Anterior cingulate cortex (tissue), 58 donors: ENCODE measurements at places on chromosomes 12 and 14.

DNA sequence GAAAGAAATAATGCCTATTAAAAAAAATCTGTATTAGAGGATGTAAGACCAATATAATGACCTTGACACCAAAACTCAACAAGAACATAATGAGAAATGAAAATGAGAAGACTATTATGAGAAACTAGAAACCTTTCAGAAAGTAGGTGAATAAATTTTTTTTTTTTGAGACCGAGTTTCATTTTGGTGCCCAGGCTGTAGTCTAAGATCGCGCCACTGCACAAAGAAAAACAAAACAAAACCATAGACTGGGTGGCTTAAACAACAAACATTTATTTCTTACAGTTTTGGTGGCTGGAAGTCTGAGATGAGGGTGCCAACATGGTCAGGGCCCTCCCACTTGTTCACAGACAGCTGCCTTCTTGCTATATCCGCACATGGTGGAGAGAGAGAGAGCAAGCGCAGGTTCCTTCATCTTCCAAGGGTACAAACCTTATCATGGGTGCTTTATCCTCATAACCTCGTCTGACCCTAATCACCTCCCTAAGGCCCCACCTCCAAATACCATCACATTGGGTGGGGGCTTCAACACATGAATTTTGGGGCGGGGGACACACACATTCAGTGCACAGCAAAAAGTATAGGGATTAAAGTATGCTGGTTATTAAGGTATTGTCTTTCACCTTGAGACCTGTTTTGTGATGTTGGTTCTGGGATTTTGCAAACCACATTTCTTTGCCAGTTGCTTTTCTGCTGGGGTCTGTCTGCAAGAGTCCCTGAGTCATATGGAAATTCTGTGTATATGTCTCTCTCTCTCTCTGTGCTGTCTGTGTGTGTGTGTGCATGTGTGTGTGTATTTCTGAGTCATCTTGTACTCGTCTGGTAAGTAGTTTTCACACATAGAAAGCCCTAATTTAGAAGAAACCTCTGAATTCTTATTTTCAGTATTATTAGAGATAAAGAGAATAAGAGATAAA, 26.2 kb downstream of the ZCRB1 start:
- DNase-seq: no peak

GRCh38 chr14:104223101-104224041, 85.0 kb downstream of the KIF26A start:
- DNase-seq: no peak

DNA sequence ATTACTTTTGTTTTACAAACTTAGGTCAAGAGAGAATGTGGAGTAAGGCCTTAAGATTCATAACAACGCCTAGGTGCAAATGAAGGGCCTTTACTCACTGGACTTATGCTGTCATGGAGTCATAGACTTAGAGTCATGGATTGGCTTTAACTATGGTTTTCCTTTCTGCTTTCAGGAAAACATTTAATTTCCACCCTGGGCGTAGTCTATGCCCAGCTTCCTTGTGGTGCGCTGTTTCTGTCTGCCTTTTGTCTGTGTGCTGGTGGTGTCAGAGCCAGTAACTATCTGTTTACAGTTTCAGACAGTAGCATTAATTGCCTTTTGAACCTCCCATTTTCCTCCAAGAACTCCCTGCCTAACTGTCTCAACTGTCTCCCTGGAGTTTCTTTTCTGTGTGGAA, 31.8 kb upstream of the COX6A1 start:
- DNase-seq: no peak

GRCh38 chr14:78968265-78968664, 798.1 kb downstream of the NRXN3 start:
- DNase-seq: no peak

DNA sequence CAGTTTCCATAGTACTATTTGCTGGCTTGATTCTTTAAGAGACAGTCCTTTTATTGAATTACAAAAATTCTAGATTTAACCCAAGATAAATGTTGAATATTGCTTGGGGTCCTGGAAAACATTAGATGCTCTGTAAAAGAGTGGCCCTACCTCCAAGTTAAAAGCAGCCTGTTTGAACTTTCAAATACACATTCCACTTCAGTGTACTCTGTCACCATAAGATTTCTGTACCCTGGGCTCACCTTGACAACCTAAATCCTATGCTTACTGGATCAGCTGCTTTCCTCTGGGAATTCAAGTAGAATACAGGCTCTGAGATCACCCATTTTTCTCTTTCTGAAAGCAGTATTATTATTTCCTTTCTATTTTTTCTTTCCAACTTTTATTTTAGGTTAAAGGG, 107.7 kb upstream of the DCN start:
- DNase-seq: no peak

GRCh38 chr14:64715628-64716412, 11.6 kb downstream of the PLEKHG3 start:
- DNase-seq: no peak

DNA sequence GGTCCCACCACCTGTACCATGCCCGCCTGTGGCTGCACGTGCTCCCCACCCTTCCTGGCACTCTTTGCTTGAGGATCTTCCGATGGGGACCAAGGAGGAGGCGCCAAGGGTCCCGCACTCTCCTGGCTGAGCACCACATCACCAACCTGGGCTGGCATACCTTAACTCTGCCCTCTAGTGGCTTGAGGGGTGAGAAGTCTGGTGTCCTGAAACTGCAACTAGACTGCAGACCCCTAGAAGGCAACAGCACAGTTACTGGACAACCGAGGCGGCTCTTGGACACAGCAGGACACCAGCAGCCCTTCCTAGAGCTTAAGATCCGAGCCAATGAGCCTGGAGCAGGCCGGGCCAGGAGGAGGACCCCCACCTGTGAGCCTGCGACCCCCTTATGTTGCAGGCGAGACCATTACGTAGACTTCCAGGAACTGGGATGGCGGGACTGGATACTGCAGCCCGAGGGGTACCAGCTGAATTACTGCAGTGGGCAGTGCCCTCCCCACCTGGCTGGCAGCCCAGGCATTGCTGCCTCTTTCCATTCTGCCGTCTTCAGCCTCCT, 1.1 kb downstream of the INHBE start:
- DNase-seq: no peak

DNA sequence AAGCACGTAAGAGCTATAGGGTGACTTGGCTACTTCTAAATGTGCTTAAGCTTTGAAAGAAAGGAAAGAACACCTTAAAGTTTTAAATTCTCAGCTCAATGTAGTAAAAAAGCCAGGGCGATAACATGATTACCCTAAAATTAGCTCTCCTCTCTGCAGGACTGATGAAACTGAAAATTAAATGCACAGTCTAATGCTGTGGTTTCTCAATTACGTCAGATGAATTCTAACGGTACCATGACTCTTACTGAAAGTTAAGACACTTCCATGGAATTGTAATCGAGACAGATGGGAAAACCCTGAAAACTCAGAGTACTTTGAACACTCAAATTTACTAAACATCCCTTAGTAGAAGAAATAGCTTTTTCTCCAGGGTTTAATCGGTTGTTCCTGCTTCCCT, 25.9 kb upstream of the PRKD1 start:
- DNase-seq: no peak

DNA sequence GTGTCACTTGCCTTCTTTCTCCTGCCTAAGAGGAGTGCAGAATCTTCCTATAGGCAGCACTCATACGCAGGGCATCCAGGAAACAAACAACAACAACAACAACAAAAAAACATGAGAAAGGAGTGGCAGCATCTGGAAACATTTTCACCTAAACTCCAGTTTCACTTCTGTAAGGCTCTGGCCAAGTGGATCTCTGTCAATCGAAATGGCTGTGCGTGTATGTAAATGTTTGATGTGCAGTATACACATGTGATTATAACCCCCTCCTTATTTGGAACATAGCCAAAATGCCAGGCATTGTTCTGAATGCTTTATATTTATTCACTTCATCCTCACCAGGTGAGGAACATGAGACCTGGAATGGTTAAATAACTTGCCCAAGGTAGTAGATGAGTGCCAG, 76.8 kb downstream of the COX16 start:
- no peak for DNase-seq

GRCh38 chr12:120584343-120585149, 3.3 kb upstream of the POP5 start:
- DNase-seq: peak; percentile 55

DNA sequence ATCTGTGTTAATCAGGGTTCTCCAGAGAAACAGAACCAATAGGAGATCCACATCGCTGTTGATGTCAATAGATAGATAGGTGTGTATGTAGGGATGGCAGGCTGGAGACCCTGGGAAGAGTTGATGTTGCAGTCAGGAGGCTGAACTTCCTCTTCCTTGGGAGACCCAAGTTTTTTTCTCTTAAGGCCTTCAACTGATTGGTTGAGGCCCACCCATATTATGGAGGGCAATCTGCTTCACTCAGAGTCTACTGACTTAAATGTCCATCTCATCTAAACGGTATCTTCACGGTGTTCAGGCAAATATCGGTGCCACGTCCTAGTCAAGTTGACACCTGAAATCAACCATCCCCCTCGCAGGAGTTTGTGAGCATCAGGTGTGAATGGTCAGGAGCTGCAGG, 63.0 kb downstream of the ETV6 start:
- DNase-seq: no peak

DNA sequence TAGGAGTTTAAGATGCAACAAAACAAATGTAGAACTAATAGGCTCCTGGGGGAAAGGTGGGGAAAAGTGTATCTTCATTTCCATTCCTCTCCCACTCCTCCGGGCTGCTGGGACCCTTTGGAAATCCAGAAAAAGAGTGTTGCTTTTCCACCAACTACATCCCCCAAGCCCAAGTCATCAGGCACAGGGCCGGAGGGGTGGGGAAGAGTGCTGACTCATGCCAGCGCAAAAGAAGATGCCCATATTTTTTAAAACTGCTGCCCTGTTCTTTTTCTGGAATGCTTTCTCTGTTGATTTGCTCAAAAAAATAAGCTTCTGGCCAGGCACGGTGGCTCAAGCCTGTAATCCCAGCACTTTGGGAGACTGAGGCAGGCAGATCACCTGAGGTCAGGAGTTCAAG, 70.9 kb downstream of the TBK1 start:
- no peak for DNase-seq

GRCh38 chr14:76708028-76708427, 53.2 kb upstream of the VASH1 start:
- no peak for DNase-seq

DNA sequence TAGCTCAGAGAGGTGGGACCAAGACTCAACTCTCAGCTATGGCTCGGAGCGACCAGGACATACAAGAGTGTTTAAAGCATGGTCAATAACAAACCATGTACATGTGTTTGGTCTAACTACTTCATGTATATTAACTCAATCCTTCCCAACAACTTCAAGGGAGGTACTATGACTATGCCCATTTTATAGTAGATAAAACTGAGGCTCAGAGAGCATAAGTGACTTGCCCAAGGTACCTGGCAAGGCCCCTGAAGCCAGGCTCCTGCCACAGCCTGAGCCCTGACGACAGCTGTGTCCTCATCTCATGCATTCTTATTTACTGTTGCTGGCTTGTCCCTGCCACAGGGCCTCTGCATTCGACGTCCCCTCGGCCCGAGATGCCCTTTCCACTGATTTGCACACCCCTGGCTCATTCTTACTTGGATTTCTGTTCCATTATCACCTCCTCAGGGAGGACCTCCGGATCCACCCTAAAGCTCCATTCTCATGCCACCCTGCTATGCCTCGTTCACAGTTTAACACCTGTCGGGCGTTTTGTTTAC, 2.6 kb downstream of the TESC start:
- DNase-seq: no peak

GRCh38 chr12:116096874-116097273, 180.6 kb downstream of the MED13L start:
- no peak for DNase-seq

- DNase-seq: no peak
These were observed 8.3 kb upstream of the AEBP2 start for GRCh38 chr12:19430988-19431387.

DNA sequence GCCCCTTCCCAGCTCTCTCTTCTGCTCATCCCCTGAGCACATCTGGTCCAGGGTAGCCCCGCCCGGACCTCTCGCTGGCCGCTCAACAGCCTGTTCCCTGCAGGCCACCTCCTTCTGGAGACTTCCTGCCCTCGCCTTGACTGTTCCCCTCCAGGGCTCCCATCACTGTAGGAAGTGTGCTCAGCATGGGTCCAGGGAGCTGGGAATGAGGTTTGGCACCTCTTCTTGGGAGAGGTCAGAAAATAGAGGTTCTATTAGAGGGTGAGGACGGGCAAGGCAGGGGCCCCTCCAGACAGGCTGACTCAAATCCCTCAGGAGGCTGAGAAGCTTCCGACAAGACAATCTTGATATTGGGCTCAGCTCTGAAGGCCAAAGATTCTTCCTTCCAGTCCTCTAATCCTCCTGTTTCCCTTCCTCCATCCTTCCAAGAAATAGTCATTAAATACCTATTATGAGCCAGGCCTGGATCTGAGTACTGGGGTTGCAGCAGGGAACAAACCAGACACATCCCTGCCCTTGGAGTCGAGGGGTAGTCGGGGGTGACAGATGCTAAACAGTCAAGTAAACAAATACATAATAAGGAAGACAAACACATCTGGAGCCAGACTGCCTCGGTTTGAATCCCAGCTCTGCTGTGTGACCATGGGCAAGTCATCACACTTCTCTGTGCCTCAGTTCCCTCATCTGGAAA, 30.6 kb downstream of the CMKLR1 start:
- DNase-seq: no peak

DNA sequence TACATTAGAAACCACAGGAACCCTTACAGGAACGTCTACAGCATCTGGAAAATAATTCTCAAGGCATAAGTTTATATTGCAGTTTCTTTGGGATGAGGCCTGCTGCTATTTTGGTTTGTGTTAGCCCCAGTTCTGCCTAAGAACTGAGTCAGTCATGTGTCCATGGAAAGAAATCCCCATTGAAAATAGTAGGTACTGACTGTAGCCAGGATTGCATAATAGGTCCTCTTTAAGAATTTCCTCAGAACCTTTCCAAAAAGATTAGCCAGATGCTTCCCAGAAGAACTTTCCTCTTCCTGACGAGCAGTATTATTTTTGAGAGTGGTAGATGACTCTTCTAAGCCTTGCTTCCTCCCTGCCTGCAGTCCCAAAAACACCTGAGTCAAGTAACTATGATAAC, 52.6 kb downstream of the RASSF8 start:
- no peak for DNase-seq

DNA sequence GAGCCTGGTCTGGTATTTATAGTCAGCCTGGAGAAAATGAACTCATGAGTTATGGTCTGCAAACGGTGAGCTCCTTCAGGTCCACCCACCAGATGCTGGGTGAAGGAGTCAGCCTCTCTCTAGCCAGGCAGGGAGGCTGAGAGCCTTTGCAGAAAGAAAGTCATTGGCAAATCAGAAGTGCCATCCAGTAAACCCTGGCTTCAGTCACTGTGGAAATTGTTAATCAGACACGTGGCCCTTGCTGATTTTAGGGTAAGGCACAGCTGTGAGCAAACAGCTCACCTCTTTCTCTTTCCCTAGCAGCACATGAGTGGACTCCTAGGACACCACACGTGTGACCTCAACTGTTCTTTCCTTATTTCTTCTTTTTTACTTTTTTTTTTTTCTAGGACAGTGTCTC, 44.9 kb downstream of the CHST11 start:
- DNase-seq: no peak

- no peak for DNase-seq
These were observed 30.6 kb downstream of the CLECL1 start for GRCh38 chr12:9702255-9702654.
